ENCODE measurements at places on chromosomes 1 and 21. TPM values are rescaled to one million over a fixed set of nuclear protein-coding genes. Genes with fewer than 3 reads are reported as not detected.

The ITLN1 gene
- not detected for total RNA-seq

The KRTAP13-2 gene
- not detected for total RNA-seq

The MRPL37 gene
- total RNA-seq = 31.9 TPM

The SLC9A1 gene
- 26.5 TPM for total RNA-seq

The CIART gene
- total RNA-seq = 2.4 TPM

The SSU72 gene
- total RNA-seq = 107 TPM

The EVA1C gene
- 15.8 TPM for total RNA-seq

Measured in natural killer cell (primary cell).